Fibroblast of skin of right biceps (primary cell): ENCODE measurements at places on chromosomes 3 and 15.

- DNase-seq, result peak; percentile 18
Observed at GRCh38 chr3:44114142-44114541, 127.5 kb upstream of the TOPAZ1 start.

- peak; percentile 65 for DNase-seq
Observed at GRCh38 chr3:134718726-134719125, 67.9 kb upstream of the KY start.

GRCh38 chr3:71142441-71143161, 440.9 kb downstream of the FOXP1 start:
- peak; percentile 39 for DNase-seq

DNA sequence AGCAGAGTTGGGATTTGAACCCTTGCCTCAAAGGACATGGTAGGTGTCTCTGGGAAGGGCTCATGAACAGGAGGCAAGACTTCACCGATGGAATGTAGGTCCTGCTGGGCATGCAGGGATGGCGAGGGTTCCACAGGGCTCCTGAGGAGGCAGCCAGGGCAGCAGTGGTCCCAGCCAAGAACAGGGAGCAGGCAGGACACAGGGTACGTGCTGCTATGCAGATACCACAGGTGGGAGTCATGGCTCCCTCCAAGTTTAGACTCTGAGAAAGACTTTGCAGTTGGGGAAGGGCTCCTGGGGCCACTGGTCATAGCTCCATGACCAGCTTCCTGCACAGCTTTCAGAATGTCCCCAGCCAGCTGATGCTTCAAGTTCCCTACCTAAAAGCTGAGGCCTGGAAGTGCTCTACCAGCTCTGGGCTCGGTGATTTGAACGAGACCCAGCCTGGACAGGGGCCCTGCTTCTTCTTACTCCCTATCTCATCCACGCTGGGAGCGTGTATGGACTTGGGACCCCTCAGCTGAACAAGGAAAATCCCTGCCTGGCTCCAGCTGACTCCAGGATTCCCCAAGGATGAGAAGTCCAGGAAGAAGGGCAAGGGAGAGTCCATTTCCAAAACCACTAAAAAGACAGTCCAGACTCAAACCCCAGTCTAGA, 747 bp downstream of the MYL3 start:
- no peak for DNase-seq
